ENCODE measurements at places on chromosomes 6 and 20.

DNA sequence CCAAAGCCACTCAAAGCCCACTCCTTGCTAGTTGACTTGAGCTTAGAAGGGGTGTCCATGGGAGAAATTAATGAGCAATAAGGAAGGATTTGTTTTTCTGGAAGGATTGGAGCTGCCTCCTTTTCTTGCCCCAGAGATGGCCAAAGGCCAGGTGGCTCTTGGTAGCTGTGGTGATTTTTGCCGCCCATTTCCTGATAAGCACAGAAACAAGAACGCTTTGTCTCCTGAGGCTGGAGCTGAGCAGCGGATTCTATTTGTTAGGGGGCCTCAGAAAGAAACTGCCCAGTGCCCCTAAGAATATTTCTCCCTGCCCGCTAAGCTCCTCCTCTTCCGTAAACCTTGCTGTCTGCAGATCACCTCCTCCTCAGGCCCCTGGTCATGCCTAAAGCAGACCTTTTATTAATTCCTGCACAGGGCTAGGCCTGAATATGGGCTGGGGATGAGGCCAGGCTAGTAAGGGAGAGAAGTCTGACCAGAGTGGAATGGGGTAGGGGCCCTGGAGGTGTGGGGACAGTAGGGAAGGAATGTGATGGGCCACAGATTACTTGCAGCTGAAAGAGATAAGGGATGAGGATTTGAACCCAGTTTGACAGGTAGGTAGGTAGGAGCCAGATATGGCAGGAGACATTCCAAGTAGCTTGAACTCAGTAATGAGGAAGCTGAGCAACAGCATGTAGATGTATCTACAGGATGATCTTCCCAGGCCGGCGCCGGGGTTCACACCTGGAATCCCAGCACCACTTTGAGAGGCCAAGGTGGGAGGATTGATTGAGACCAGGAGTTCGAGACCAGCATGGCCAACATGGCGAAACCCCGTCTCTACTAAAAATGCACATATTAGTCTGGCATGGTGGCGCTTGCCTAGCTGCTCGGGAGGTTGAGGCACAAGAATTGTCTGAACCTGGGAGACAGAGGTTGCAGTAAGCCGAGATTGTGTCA, 71.2 kb upstream of the NAA20 start:
- DNase-seq = no peak

DNA sequence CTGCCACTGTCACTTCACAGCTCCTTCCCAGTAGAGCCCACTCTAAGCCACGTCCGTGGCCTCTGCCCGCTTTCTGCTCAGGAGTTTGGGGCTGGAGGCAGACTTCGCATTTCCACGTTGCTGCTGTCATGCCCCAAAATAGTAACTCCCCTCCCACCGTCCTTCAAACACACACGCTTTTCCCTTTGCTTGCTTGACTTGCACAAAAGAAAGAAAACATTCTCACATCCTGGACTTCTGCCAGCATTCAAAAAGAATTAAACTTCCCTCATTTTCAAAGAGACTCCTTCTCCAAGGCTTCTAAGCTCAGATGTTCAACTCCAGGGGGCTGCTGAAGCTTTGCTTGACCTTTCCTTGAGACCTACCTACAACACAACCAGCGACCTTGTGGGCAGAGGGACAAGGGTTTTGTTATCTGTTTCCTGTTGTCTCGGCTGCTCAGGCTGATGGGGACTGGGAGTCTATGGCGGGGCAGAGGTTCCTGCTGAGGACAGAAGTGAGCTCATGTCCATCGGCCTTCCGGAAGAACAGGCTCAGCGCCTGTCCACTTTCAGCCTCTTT, 263.8 kb upstream of the FOXQ1 start:
- DNase-seq = no peak

DNA sequence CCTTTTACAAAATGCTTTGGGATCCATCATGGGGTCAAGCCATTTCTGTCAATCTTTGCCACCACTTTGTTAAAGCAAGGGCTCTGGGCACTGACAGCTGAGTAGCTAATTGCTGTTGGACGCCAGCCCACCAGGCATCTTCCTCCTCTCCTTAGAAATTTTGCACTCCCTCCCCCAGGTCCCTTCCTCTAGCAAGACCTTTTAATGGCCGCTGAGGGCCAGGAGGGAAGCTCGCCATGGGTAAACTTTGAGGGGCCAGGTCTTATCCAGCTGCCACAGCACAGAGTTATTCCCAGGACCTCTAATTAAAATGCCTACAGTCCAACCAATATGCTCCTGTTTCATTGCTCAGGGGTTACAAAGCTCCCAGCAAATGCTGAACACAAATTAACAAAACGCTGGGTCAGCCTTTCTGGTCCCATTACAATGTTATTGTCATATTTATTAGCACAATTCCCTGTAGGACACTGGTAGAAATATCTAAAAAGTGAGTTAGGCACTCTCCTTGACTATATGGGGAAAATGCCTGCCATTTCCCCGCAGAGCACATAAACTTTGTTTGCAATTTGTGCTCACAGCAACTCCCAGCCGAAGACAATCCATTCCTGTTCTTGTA, 16.8 kb downstream of the SCML4 start:
- DNase-seq = no peak

- no peak for DNase-seq
Observed at GRCh38 chr6:64520050-64520449, 884.4 kb downstream of the PHF3 start.

- no peak for DNase-seq
Observed at GRCh38 chr20:33686984-33687366, 790 bp upstream of the E2F1 start.

DNA sequence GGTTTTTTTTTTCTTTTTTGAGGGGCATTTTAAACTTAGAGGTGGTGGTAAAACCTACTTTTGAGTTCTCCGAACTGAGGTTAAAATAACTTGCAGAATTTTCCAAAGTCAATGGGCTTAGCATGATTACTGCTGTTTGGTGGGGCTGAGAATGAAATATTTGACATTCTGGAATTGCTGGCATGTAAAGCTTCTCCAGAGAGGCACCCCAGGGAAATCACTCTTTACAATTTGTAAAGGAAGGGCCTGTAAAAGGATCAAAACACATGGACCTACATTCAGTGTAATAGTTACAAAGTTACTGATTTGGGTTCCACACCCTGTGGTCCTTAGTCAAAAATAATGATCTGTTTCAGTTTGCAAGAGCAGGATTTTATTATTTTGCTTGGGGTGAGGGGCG, 5.5 kb downstream of the FAM217B start:
- DNase-seq = no peak
